ENCODE measurements at places on chromosomes 16 and 17.

GRCh38 chr16:20799599-20799998 is 6.7 kb downstream of the ERI2 start:
- H3K27ac ChIP-seq: no peak overlapping the region
- no peaks in the 10 kb centered on the region for H3K27me3 ChIP-seq
- H3K4me1 ChIP-seq: peaks cover 14% of the 10 kb centered on the region
- no peak overlapping the region for H3K4me3 ChIP-seq

DNA sequence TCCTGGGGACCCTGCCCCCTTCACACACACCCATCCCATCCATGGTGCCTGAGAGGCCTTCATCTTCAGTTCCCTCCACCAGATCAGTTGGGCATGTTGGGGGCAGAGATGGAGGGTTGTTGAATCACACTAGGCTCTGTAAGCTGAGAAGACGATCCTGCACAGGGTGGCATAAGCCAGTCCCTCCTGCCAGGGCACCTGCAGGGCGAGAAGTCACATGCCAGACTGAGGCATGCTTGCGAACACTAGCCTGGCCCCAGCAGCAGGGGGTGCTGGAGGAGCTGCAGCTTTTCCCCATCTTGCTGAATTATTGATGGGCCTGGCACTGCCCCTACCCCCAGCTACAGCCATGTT is 6.1 kb upstream of the TBX2 start:
- peaks cover 43% of the 10 kb centered on the region for H3K27me3 ChIP-seq
- no peaks in the 10 kb centered on the region for H3K36me3 ChIP-seq
- DNase-seq: no peak
- peaks cover 3% of the 10 kb centered on the region for H3K4me1 ChIP-seq
- H3K4me3 ChIP-seq: no peak overlapping the region
- no peak overlapping the region for H3K27ac ChIP-seq

DNA sequence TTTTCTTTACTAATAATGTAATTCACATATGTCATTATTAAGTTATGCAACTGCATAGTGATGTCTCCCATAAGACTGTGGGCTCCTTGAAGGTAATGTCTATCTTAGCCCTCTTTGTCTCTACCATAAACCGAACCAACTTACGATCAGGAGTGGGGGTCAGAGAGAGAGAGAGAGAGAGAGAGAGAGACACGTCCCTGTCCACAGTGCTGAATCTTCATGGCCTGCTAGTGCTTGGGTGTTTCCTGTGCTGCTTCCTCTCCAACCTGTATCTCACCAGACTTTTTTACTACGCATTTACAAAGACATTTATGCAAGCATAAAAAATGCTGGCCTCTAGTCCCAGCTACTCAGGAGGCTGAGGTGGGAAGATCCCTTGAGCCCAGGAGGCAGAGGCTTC is 52.2 kb upstream of the HAPSTR1 start:
- no peak for DNase-seq
- H3K4me1 ChIP-seq: no peaks in the 10 kb centered on the region
- no peaks in the 10 kb centered on the region for H3K36me3 ChIP-seq
- peaks cover 5% of the 10 kb centered on the region for H3K27me3 ChIP-seq

GRCh38 chr17:57860414-57860999 is 10.7 kb upstream of the MRPS23 start:
- peaks cover 10% of the 10 kb centered on the region for H3K4me1 ChIP-seq
- no peaks in the 10 kb centered on the region for H3K36me3 ChIP-seq
- peak overlapping the region; percentile 73 for H3K4me3 ChIP-seq
- H3K27me3 ChIP-seq: peaks cover 39% of the 10 kb centered on the region
- no peak for DNase-seq
- no peak overlapping the region for H3K27ac ChIP-seq

GRCh38 chr17:42135664-42136653 is 13.4 kb downstream of the HSPB9 start:
- H3K36me3 ChIP-seq: peaks cover 21% of the 10 kb centered on the region
- no peak overlapping the region for H3K4me3 ChIP-seq
- peaks cover 47% of the 10 kb centered on the region for H3K4me1 ChIP-seq
- DNase-seq: no peak
- peak overlapping the region; percentile 40 for H3K27ac ChIP-seq

- no peaks in the 10 kb centered on the region for H3K4me1 ChIP-seq
- H3K27ac ChIP-seq: no peak overlapping the region
- H3K4me3 ChIP-seq: no peak overlapping the region
- peaks cover 4% of the 10 kb centered on the region for H3K27me3 ChIP-seq
- H3K36me3 ChIP-seq: no peaks in the 10 kb centered on the region
- DNase-seq: no peak
Observed at GRCh38 chr16:86277221-86277620, 233.1 kb upstream of the FOXF1 start.

DNA sequence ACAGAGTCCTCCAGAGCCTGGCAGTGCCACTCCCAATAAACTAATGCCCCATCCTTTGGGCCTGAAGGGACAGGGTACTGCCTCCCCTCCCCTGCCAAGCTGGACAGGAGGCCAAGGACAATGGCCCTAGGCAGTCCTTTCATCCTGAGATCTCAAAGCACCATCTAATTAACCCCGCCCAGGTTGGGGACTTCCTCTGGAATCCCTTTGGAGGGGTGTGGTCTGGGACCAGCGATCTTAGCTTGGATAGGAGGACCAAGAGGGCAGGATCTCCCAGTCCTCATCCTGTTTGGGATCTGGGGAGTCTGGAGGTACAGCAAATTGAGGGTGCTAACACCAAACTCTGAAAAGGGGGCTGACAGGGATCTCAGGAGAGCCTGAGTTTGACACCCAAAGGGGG is 18.2 kb upstream of the SP6 start:
- no peaks in the 10 kb centered on the region for H3K36me3 ChIP-seq
- no peak overlapping the region for H3K27ac ChIP-seq
- no peak for DNase-seq
- H3K4me3 ChIP-seq: no peak overlapping the region
- peaks cover 18% of the 10 kb centered on the region for H3K4me1 ChIP-seq

DNA sequence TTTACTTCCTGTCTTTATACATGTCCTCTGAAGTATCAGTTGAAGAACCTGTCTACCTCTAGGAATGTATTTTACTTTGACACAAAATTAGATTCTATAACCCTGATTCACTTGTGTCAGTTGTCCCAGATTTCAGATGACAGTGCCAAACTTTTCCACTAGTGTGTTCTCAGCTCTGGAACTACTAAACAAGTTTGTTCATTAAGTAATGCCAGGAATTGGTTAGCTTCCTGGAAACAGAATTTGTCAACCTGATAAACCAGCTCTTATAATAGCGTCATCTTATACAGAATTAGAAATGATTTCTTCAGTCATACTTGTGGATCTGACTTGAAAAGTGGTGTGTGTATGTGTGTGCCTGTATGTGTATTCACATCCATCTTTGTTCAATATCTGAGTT is 7.4 kb downstream of the MAP3K3 start:
- H3K27ac ChIP-seq: no peak overlapping the region
- no peak for DNase-seq
- peaks cover 40% of the 10 kb centered on the region for H3K4me1 ChIP-seq
- no peak overlapping the region for H3K4me3 ChIP-seq
- no peaks in the 10 kb centered on the region for H3K27me3 ChIP-seq
- H3K36me3 ChIP-seq: peaks cover 18% of the 10 kb centered on the region

GRCh38 chr16:720990-721764 is at the start of gene ANTKMT:
Gene ANTKMT, plus strand, starts transcription at chr16:721146. Its CDS starts 129 bp downstream, at chr16:721275.
- peaks cover 11% of the 10 kb centered on the region for H3K27me3 ChIP-seq
- peak within 1 kb of the TSS; percentile 28 for H3K27ac ChIP-seq
- H3K4me3 ChIP-seq: peak within 1 kb of the TSS; percentile 75
- H3K36me3 ChIP-seq: no peaks in the 10 kb centered on the region
- H3K4me1 ChIP-seq: no peaks in the 10 kb centered on the region

- H3K4me3 ChIP-seq: no peak overlapping the region
- DNase-seq: no peak
- H3K4me1 ChIP-seq: no peaks in the 10 kb centered on the region
- H3K27me3 ChIP-seq: peaks cover 5% of the 10 kb centered on the region
- no peak overlapping the region for H3K27ac ChIP-seq
Observed at GRCh38 chr16:66254751-66255150, 111.7 kb upstream of the CDH5 start.

DNA sequence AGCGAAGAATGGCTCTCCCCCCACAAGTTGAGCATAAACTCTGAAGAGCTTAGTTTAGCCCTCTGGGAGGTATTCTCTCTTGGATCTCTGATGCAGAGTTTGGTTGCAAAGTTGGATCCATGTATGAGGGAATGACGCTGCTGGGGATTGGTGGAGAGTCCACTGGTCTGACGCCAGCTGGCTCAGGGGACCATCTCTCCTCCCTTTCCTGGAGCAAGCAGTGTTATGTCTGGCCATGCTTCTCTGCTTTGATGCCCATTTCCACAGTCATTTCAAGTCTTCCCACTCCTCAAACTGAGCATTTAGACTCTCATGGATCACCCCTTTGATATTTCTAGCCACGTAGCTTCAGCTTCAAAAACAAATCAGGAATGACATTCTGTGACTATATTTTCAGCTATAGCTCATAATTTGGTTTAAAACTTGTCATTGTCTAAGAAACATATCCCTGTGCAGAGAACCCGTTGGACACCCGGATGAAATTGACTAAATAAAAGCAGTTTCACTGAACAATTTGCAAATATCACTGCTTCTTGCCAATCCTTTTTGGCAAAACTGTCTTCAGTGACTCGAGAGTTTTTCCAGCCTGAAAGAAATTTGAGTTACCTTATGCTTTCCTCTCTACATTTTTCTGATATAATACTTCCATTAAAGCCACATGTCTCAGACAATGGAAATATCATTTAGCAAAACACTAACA is 193.4 kb upstream of the CDH11 start:
- H3K4me1 ChIP-seq: no peaks in the 10 kb centered on the region
- no peaks in the 10 kb centered on the region for H3K27me3 ChIP-seq
- H3K36me3 ChIP-seq: no peaks in the 10 kb centered on the region
- DNase-seq: no peak

- peaks cover 3% of the 10 kb centered on the region for H3K27me3 ChIP-seq
- H3K27ac ChIP-seq: no peak overlapping the region
- H3K4me1 ChIP-seq: peaks cover 22% of the 10 kb centered on the region
- H3K4me3 ChIP-seq: no peak overlapping the region
- peaks cover 3% of the 10 kb centered on the region for H3K36me3 ChIP-seq
- no peak for DNase-seq
Observed at GRCh38 chr17:27452828-27453227, 3.4 kb upstream of the KSR1 start.

- H3K27ac ChIP-seq: peak overlapping the region; percentile 80
- no peaks in the 10 kb centered on the region for H3K27me3 ChIP-seq
- H3K36me3 ChIP-seq: no peaks in the 10 kb centered on the region
Observed at GRCh38 chr16:85303354-85303883, 191.1 kb upstream of the CIBAR2 start.

DNA sequence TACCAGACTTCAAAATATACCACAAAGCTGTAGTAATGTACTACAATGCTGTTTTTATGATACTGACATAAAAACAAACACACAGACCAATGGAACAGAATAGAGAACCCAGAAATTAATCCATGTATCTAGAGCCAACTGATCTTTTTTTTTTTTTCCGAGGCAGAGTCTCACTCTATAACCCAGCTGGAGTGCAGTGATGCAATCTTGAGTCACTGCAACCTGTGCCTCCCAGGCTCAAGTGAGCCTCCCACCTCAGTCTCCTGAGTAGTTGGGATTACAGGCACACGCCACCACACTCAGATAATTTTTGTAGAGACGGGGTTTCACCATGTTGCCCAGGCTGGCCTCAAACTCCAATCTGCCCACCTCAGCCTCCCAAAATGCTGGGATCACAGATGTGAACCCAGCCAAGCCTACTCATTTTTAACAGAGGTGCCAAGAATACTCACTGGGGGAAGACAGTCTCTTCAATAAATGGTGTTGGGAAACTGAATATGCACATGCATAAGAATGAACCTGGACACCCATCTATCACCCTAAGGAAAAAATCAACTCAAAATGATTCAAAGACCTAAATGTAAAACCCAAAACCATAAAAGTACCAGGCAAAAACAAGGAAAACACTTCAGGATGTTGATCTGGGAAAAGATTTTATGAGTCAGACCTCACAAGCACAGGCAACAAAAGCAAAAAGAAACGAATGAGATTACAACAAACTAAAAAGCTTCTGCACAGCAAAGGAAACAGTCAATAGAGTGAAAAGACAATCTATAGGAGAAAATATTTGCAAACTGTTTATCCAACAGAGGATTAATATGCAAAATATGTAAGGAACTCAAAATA is 63.1 kb downstream of the STX8 start:
- H3K27me3 ChIP-seq: no peaks in the 10 kb centered on the region
- peaks cover 14% of the 10 kb centered on the region for H3K4me1 ChIP-seq
- no peak for DNase-seq
- no peak overlapping the region for H3K4me3 ChIP-seq

GRCh38 chr17:79826841-79827578 is 12.2 kb downstream of the CBX4 start:
- no peak overlapping the region for H3K27ac ChIP-seq
- H3K4me3 ChIP-seq: no peak overlapping the region
- H3K4me1 ChIP-seq: peaks cover 34% of the 10 kb centered on the region
- H3K36me3 ChIP-seq: no peaks in the 10 kb centered on the region
- DNase-seq: no peak

GRCh38 chr16:58418601-58419000 is 26.3 kb downstream of the GINS3 start:
- no peak for DNase-seq
- no peak overlapping the region for H3K4me3 ChIP-seq
- no peak overlapping the region for H3K27ac ChIP-seq
- H3K4me1 ChIP-seq: no peaks in the 10 kb centered on the region
- H3K36me3 ChIP-seq: no peaks in the 10 kb centered on the region
- peaks cover 2% of the 10 kb centered on the region for H3K27me3 ChIP-seq

DNA sequence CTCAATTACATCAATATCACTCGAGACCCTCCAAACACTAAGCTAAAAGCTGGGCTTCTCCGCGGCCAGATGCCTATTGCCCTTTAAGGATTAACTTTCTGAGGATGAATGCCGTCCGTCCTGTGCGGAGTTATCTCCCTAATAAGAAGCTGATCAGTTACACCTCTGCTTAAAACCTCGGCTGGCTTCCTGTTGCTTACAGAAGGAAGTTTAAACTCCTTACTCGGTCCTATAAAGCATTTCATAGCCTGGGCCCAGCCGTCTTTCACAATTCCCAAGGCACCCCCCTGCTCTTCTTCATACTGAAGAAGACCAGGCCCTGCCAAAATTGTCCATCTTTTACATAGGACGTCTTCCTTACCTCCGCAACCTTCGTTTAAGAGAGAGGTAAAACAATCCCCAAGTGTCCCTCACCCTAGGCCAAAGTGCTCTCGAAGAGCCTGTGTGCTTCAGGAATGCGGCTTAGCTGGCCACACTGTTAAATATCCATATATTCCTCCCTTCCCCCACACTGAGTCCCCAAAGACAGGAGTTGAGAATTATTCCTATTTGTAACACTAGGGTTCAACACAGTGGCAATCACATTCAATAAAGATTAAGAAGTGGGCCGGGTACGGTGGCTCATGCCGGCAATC is 112.6 kb upstream of the IRX5 start:
- H3K27ac ChIP-seq: no peak overlapping the region
- no peak overlapping the region for H3K4me3 ChIP-seq
- H3K27me3 ChIP-seq: no peaks in the 10 kb centered on the region
- DNase-seq: no peak
